Tibial nerve (tissue), 4 donors: ENCODE measurements at places on chromosomes 1 and 21.

DNA sequence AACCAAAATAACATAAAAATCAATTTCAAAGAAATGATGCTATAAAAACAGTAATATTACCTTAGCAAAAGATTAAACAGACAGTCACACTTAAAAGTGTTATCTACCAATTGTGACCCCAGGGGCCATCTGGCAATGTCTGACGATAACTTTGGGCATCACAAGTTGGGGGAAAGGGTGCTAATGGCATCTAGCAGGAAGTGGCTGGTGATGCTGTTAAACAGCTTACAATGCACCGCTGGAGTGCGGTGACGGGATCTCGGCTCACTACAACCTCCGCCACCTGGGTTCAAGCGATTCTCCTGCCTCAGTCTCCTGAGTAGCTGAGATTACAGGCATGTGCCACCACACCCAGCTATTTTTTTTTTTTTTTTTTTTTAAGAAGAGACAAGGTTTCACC, 27.6 kb downstream of the NUP133 start:
- no peak for DNase-seq

- no peak for DNase-seq
Measured at GRCh38 chr1:40185951-40186864, 25.0 kb downstream of the RLF start.

- DNase-seq: peak; percentile 18
Measured at GRCh38 chr1:26582836-26583460, 53.4 kb downstream of the RPS6KA1 start.

DNA sequence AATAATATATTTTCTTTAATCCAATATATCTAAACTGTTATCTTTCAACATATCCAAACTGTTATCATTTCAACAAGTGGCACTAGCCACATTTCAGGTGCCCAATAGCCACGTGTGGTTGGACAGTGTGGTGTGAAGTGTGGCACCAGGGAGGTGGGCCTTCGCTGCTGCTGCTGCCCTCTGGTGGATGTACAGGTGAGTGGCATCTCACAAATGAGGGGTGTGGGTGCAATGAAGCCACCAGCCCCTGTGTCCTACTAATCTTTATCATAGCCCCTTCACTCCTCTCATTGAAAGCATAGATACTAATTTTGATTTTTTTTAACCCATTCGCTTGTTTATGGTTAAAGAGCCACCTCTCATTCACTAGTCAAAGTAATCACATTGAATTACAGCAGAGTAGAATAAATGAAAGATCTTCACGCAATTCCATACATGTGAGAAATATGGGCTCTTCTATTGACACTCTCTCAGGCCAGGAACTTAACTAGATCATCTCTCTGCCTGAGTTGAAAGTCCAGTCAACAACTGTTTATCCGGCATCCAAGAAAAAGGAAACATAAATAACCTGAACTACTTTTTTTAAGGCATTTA, 499.2 kb downstream of the OMA1 start:
- no peak for DNase-seq

GRCh38 chr1:151756291-151756690, 7.0 kb downstream of the MRPL9 start:
- no peak for DNase-seq

DNA sequence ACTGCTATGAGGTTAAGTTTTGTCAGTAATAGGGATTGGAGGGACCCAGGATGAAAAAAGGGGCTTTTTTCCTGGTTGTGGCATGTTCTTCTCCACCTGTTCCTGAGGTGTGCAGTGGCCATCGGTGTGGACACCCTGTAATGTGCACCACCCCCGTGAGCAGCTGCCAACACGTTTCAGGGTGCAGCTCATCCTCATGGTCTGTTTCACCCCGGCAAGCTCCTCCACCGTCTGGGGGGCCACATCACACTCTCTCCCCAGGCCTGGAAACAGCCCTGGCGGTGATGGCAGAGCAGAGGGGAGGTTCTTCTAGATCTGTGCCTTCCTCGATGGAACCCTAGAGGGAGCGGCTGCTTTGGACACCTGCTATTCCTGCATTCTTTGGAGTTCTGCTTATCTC, 435.4 kb downstream of the MATN1 start:
- no peak for DNase-seq

GRCh38 chr1:54936791-54937190, 43.6 kb upstream of the TMEM61 start:
- no peak for DNase-seq

DNA sequence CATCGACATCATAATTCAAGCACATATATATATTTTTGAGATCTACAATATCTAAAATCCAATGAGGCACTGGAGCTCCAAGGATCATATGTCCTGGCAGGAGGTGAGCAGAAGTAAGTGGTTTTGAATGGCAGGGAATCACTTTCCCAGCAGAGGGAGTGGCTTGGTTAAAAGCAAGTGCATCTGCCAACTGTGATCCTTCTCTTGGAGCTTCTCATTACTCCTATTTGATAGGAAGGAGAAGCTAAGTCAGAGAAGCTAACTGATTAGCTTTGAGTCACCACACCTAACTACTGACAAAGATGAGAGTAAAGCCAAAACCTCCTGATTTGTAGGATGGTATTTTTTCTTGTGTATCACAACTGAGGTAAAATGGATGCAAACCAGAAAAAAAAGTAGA, 55.0 kb downstream of the ALG14 start:
- DNase-seq: no peak

DNA sequence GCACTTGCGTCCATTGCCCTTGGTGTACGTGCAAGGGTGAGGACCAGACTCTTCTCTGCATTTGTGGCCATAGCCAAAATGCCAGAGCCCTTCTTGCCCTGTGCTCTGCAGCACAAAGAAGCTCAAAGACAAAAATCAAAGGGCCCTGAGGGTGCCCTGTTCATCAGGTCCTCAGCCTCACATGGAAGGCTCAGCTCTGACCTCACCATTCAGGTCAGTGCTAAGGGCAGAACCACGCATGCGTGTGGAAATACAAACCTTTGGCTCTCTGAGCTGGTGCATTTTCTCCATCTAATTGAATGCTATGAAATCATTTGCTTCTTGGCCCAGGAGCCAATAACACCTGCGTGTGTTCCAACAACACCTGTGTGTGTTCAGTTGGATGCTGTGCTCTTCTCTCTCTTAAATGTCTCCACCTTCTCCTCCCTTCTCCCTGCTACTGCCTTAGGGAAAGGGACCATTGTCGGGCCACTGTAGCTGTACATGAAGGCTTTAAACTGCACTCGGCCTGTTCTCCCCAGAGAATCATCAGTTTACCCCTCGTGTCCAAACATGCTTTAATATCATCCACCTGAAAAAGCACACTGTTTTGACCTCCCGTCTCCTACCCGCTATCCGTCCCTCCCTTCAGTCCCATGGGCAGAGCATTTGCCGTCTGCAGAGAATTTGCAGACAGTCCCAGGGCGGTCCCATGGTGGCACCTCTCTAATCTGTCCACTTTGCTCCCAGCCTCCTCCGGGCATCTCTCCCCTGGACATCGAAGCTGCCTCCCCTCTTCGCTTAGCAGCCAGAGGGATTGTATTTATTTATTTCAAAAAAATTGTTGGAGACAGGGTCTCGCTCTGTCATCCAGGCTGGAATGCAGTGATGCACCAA, 60.6 kb downstream of the EVA1C start:
- no peak for DNase-seq

GRCh38 chr1:205500240-205501233, 3.9 kb upstream of the CDK18 start:
- no peak for DNase-seq

DNA sequence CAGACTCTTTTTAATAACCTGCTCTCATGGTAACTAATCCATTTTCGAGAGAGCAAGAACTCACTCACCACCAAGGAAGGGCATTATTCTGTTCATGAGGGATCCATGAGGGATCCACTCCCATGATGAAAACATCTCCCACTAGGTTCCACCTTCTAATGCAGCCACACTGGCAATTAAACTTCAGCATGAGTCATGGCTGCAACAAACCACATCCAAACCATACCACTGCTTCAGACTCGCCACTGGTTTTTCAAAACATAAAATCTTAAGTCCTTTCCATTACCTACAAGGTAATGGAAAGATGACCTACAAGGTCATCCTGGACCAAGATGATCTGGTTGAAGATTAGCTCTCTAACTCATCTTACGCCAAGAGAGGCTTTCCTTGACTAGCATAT, 405.1 kb downstream of the VAV3 start:
- DNase-seq: no peak
